Right lobe of liver (tissue), 6 donors: ENCODE measurements at places on chromosomes 5 and 9.

GRCh38 chr9:113568571-113569321 is 105.2 kb downstream of the RGS3 start:
- no peak for DNase-seq

DNA sequence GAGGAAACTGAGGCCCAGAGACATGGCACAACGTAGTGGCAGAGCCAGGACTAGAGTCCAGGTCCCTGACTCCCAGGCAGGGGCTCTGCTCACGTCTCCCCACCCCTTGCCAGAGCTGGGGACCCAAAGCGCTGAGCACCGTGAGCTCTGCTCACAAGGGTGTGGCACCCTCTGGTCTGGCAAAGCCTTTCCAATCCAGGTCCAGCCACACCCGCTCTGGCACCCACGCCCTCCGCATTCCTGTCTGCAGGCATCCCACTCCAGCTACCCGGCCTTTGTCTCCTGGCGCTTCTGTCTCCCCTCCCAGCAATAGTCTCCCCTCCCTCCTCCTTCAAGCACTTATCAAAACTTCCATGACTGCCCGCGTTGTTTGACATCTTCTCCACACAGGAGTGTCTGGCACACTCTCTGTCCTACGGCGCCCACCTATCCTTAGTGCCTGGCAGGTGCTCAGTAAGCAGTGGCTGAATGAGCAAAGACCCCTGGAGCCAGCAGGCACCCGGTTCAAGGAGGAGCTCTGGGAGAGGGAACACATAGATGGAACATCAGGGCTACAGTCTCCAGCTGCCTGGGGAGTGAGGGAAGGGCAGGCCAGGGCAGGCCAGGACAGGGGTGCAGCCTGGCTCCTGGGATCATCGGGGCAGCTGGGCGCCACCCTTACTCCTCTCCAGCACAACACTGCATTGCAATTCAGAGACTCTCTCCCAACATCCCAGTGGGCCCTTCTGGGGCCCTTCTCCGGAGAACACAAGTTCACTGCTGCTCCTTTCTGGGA is 12.0 kb downstream of the HIGD2A start:
- DNase-seq = no peak

GRCh38 chr5:109803854-109804253 is 114.1 kb downstream of the MAN2A1 start:
- no peak for DNase-seq

- DNase-seq = no peak
Measured at GRCh38 chr9:129886226-129887174, 51.2 kb downstream of the USP20 start.

DNA sequence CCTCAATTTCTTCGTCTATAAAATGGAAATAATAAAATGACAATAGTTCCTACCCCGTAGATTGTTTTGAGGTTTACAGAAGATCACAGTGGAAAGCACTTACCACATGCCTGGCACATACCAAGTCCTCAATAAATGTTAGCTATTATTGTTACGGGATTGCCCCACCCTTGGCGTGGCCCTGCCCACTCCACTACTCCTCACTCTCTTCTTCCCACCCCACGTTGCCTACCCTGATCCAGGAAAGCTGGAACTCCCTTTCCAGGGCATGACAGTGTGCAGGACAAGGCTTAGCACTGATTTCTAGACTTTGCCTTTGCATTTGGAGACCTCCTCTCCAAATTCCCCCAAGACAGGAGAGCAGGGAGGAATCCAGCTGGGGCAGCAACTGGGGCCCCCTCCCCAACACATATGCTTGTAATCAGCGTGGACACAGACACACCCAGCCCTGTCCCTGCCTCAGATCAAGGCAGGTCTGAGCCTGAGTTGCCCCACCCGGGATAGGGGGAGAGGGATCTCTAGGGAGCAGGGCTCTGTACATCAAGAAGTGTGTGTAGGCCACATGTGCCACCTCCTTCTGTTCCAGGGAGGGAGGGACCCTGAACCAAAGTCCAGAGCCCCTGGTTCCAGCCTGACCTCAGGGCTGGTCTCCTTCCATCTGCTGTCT is 6.7 kb downstream of the SLC4A9 start:
- no peak for DNase-seq

DNA sequence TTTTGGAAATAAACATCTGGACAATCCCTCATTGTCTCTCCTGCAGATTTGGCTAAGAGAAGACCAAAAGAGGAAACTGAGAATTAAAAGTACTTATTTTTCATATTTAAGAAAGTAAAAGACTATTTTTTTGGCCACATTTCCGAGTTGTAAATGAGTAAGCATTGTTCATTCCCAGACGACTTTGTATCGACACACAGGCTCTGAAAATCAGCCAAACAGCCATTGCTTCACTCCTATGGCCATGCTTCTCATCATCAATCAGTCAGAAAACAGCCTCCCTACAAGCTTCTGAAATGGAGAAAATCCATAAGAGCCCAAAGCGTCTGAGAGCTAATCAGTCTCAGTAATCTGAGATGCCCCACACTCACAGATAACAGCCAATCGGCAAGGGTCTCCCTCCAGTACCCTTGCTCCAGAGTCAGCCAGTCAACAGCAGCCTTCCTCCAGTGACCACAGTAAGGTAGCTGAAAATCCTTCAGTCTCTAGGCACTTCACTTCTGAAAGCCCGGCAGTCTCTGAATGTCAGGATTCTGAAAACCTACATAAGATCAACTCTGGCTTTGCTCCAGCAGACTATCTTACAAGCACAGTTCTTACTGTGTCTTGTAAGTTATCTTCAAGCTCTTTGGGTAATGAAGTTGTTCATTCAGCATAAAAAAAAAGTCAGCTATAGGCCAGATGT is 30.9 kb downstream of the CDO1 start:
- DNase-seq = no peak

DNA sequence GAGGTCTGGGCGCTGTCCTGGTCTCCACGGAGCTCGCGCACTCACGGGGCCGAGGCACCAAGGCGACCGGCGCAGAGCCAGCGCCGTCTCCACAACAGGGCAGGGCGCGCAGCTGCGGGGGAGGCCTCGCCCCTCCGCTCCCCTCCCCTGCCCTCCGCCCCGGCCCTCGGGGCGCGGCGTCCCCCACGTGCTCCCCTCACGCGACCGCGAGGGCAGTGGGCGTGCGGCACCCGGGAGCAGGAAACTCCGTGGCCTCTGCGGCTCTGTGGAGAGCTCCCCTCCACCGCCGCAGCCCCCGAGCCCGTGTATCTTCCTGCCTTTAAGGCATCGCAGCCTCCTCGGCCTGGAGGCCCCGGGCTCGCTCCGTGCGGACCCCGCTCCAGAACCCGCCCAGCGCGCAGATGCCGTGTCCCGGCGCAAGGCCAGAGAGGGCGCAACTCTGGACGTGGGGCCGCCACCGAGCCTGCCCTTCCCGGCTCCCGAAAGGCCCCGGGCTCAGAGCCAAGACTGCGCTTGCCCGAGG is 708 bp upstream of the TUBB4B start:
- peak; percentile 78 for DNase-seq

DNA sequence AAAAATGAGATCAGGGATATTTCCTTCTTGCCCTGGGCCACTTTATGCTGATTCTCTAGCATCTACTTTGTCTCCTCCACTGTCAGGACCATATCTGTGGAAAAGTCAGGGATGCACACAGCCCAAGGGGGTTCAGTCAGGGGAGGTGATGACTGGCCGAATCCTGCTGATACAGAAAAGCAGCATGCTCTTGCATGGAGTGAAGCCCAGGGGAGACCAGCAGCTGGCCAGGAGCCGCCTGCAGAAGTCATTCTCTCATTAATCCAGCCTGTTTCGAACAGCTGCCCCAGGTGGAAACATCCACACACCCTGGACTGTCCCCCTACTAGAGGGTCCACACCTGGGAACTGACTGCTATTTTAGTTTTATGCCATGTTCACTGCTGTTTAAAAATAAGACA is 177.1 kb downstream of the ATP10B start:
- DNase-seq = no peak
